ENCODE measurements at places on chromosomes 4 and X.

DNA sequence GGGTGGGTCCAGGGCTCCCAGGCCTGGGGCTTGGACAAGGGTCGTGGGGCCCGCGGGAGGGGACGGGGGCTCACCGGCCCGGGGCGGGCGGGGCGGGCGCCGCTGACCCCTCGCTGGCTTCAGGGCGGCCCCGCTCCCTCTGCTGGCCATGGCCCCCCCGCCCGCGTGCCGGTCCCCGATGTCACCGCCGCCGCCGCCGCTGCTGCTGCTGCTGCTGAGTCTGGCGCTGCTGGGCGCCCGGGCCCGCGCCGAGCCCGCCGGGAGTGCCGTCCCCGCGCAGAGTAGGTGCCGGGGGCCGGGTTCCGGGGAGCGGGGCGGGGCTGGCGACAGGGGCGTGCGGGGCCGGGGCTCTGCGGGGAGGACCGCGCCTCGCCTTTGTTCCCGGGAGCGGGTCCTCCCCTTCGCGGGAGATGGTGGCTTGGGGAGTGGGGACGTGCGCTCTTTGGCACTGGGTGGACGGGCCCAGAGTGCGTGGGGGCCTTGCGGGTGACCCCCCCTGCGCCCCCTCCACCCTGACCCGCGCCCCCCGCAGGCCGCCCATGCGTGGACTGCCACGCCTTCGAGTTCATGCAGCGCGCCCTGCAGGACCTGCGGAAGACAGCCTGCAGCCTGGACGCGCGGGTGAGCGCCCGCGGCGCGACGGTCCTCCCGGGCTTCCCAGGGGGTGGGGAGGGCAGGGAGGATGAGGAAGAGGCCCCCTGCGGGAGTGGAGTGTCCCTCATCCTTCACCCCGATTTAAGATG is 16.8 kb upstream of the NAT8L start:
- no peak for DNase-seq

DNA sequence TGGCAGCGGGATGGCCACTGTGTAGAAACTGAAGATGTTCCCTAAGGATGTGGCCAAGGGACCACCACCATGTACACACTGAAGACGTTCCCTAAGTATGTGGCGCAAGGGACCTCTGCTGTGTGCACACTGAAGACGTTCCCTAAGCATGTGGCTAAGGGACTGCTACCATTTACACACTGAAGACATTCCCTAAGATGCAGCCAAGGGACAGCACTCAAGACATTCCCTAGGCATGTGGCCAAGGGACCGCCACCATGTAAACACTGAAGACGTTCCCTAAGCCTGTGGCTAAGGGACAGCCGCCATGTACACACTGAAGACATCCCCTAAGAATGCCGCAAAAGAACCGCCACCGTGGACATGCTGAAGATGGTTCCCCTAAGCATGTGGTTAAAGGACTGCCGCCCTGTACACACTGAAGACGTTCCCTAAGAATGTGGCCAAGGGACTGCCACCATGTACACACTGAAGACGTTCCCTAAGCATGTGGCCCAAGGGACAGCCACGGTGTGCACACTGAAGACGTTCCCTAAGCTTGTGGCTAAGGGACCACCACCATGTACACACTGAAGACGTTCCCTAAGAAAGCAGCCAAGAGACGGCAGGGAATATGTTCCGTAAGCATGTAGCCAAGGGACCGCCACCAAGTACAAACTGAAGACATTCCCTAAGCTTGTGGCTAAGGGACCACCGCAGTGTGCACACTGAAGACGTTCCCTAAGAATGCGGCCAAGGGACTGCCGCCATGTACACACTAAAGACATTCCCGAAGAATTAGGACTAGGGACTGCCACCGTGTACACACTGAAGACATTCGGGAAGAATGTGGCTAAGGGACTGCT is 43.3 kb downstream of the DHRSX start:
- no peak for DNase-seq

GRCh38 chr4:14867847-14868246 is 134.4 kb upstream of the CPEB2 start:
- DNase-seq = no peak

DNA sequence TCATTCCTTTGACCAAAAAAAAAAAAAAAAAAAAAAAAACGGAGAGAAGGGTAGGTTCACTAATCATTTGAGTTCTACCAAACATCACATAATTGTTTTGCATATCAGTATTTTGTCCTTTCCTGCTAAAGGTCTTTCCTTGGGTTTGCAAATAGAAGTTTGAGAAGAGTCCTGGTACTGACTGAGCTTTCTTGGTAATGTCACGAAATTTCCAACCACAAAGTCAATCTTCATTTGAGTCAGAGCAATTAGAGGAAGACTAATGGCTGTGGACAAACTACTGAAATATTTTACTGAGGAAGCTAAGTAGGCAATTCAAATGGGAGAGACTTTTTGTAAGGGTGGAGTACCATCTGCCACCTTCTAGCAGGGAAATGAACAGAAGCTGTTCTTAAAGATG is 21.7 kb upstream of the CD40LG start:
- DNase-seq = no peak

- no peak for DNase-seq
Measured at GRCh38 chr4:77797239-77797638, 21.9 kb downstream of the CNOT6L start.

DNA sequence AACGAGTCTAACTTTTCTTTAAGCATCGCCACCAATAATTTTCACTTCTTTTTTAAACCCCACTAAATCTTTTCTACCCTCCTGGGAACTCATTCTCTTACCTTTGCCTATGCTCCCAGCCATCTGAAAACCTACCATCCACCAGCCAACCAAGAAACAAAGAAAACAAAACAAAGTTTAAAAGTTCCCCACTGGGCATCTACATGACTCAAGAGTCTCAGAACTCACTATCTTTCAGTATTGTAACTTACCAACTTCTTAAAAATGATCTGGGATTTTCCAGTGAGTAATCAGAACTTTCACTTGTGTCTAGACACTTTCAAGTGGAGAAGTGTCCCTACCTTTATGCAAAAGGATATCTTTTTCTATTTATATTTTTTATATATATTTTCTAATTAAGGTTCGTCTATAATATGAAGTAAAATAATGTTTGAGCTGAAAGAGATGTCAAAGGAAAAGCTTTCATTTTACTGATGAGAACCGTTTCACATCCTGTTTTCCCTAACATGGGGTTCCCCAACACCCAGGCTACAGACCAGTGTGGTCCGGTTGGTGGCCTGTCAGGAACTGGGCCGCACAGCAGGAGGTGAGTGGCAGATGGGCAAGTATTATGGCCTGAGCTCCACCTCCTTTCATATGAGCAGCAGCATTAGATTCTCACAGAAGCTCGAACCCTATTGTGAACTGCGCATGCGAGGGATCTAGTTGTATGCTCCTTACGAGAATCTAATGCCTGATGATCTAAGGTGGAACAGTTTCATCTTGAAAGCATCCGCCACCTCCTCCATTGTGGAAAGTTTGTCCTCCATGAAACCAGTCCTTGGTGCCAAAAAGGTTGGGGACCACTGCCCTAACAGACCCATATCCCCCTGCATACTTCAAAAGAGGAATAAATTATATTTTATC is 9.8 kb upstream of the TIGD2 start:
- no peak for DNase-seq

DNA sequence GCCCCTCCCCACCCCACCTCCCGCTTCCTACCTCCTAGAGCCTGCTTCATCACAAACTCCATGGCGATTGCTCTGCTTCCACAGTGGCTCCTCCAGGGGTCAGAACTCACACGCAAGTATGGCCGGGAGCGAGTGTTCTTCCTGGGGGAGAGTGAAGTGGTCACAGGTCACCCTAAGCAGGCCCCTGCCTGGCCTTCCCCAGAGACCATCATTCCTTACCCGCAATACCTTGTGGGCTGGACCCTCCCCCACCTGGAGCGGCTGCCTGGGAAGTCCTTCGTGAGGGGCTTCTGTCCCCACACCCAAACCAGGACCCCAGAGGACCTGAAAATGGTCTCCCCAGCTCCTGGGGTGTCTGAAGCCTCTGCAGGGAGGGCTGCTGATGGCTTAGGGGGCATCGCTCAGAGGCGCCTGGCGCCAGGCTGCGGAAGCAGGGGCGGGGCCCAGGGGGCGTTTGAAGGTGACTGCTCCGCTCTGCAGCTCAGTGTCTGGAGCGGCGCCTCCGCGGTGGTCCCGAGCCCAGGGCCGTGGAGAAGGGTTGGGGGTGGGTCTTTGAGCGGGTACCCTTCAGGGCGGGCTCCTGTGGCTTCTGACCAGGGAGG is 1.4 kb downstream of the CPLX1 start:
- DNase-seq = no peak

DNA sequence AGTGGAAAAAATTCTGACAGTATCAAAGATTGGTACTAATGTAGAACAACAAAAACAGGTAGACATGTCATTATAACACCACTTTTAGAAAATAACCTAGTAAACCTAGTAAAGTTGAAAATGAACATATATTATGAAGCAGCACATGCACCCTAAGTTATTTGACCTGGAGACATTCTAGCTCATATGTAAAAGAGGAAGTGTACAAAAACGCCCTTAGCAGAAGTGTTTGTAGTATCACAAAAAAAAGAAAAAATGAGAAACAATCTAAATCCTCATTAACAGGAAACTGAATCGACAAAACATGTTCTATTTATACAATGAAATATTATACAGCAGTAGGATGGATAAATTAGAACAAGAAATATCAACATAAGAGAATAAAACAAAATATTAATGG is 318.9 kb upstream of the PPP1R2C start:
- no peak for DNase-seq

- peak; percentile 52 for DNase-seq
Measured at GRCh38 chr4:174120446-174121295, 162.8 kb downstream of the FBXO8 start.

- peak; percentile 6 for DNase-seq
Measured at GRCh38 chr4:45241976-45242375, 515.6 kb upstream of the GNPDA2 start.

DNA sequence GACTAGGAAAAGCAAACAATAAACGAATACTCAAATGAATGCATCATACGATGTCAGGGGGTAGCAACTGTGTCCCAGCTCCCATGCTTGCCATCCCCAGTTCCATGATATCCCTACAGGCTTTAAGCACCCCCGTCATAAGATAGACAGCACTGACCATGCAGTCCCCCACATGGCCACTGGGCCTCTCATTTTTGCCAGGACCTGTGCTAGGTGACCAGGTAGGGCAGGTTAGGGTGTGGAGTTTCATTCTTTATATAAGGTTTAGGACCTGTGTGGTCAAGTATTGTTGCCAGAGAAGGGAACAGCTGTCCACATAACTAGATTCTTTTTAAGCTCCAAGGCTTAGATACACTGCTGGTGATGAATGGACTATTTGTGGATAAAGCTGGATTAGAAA is 9.7 kb downstream of the PPEF2 start:
- DNase-seq = no peak

GRCh38 chr4:176187624-176188023 is 7.8 kb downstream of the SPATA4 start:
- DNase-seq = no peak

- DNase-seq = no peak
Measured at GRCh38 chr4:53786632-53787031, 195.3 kb upstream of the LNX1 start.

- no peak for DNase-seq
Measured at GRCh38 chr4:1359144-1359501, 12.1 kb downstream of the UVSSA start.

DNA sequence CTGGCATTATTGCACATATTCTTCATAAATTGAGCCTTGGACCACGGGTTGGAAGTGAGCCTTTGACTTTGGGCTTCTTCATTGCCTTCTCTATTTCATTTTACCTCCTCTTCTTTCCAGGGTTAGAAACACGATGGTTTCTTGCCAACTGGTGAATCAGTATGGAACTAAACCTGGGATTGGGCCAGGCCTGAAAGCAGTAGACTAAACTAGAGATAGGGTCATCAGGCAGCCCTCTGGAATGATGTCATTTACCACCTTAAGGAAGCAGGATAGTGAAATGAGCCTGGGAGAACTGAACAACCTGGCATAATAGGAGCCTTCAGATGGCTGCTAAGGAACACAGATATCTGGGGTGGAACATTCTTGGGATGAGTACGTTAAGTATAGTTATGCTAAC is 67.5 kb upstream of the ATP8A1 start:
- no peak for DNase-seq

DNA sequence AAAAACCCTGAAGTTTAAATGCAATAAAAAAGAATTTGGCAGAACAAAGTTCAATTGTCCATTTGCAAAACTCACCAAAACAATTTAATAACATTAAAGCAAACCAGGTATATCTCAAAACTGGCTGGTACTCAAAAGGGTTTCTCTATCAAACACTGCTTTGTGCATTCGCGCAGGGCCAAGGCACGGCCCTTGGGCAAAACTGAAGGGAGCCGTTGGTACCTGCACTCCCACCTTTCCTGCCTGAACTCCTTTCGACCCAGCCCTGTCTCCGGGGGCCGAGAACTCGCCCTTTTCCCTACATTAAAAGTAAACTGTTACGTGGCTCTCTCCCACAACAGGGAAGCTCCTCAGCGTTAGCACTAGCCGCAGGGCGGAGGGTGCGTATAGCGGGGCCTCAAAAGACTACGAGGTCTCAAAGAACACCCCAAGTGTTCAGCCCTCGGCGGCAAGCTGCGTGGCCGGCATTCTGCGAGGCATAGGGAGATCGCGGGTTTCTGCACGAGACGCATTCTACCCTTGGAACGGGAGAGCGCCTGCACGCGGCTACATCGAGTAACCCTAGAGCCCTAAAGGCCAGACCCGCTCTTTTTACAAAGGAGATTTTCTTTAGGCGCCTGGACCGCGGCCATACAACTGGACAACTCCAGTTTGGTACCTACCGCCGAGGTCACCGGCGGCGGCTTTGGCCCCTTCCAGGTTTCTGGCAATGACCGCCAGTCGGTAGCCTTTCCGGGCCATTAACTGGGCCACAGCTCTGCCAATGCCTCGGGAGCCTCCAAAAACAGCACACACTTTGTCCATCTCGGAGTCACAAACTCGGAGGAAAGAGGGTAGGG is 550 bp downstream of the CBR4 start:
- DNase-seq = peak; percentile 50

- no peak for DNase-seq
Measured at GRCh38 chr4:150090836-150091235, 12.6 kb downstream of the DCLK2 start.

GRCh38 chrX:151759041-151759708 is 24.6 kb downstream of the CNGA2 start:
- DNase-seq = no peak

- DNase-seq = peak; percentile 25
Measured at GRCh38 chr4:40856840-40857362, 107.1 kb downstream of the NSUN7 start.

DNA sequence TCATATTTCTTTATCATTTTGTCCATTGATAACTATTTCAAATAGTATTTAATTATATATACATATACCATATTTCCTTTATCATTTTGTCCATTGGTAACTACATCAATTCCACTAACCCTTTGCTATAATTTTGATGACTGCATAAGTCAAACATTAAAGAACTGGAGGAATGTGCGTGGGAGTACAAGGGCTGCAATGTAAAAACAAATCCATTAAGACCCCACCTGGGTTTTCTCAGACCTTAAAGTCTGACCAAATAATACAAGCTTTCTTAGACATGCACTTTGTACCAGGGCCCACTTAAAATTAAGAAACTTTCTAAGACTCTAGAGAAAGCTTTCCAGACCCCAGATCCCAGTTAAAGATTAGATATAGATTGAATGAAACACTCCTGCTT is 1622.4 kb upstream of the PCDH10 start:
- DNase-seq = no peak
